ENCODE measurements at places on chromosomes 6 and 20.

GRCh38 chr6:163986313-163986712 lies 571.8 kb downstream of the QKI start:
- DNase-seq: no peak

DNA sequence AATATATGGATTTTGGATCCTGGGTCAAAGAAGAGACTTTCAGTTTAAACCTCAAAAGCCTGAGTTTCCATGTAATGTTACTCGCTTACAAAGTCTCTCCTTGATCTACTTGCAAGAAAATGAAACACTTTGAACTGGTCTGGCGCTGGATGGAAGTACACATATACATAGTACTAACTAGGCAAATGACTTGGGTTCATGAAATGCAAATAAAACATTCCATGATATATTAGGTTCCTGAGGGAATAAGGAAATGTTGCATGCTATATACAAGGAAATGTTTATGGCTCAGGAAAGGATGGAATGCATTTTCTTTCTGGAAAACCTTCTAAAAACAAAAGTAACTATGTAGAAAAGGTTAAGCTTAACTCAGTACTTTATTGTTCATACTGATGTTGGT lies 11.4 kb upstream of the TXLNB start:
- DNase-seq: no peak

DNA sequence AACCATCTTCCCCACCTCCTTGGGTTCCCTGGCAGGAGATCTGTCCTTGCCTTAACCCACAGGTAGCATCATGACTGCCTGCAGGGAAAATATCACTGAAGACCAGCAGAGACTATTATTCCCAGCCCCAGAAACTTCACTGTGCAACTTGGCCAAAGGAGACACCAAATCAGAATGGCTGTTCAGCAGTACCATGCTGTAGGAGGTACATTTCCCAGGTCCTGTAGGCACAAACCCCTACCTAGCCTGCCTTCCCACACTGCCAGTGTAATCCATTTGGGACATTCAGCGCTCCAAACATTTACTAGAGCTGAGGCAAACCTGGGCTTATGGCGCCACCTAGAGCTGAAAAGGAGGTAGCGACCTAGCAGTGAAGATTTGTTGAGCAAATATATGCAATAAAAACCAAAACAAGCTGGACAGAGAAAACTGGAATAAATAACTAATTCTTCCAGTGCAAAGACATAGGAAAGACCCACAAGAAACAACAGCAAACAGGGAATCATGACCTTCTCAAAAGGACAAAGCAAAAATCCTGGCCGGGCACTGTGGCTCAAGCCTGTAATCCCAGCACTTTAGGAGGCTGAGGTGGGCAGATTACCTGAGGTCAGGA lies 60.3 kb downstream of the VTA1 start:
- peak; percentile 22 for DNase-seq

DNA sequence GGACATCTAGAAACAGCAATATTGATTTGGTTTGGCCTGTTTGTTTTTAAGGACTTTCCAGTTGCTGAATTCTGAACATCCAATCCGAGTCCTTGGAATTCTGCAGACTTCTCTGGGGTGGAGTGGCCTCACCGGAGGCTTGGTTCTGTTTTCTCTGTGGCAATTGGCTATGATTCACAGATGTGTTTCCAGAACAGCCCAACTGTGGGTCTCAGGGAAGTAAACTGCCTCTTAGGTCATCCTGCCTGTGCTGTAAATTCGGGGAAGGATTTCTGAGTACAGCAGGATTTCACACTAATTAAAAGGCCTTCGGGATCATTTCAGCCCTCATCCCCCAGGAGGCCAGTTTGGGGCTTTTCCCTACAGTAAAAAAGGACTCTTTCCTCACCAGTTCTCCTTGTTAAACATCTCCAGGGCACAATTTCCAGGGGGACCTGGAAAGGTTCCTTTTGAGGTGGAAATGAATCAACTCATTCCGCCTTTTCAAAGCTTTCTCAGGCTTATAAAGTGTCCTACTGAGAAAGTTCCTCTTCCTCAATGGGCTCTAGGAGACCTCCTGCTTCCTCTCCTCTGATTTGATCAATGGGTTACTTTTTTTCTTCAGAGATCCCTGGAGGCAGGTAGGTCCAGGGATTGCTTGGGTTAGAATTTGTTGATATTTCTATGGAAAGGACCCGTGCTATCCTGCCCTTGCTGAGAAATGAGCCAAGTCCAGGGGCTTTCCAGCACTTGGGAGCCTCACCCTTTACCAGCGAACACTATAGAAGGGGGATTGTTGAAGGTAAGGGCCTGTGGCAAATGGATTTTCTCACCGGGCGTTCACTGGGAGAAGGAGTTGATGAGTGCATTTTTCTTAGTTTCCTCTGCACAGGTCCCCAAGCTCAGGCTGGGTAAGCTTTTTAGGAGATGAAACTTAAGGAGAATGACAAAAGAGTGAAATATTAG lies 114.6 kb downstream of the CLIC5 start:
- no peak for DNase-seq

DNA sequence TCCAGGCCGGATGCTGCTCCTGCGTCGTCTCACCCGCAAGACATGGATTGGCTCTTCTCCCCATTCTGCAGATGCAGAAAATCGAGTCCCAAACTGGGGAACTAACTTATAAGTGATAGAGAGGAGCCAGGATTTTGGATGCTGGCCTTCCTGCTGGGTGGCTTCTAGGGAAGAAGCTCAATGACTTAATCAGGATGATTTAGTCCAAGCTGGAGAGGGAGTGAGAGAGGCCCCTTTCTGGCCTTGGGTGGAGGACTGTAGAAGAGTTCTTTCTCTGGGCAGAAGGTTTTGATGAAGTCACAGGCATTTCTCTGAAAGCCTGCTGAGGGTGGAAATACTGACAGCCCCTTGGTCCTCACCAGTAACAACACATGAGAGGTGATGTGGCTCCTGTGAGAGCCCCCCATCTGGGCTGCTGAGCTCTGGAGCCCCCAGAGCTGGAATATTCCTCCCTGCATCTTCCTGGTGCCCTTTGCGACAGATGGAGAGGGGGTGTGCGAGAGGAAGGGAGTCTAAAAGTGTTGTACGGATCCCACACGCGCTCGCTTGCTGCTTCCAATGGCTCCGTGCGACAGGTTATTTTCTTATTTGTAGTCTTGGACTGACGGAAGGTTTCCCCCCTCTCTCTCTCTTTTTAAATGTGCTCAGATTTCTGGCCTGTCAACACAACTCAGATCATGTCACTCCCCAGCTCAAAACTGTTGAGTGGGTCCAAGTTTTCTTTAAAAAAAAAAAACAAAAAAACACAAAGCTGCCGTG lies 3.5 kb downstream of the SIRPA start:
- peak; percentile 64 for DNase-seq

DNA sequence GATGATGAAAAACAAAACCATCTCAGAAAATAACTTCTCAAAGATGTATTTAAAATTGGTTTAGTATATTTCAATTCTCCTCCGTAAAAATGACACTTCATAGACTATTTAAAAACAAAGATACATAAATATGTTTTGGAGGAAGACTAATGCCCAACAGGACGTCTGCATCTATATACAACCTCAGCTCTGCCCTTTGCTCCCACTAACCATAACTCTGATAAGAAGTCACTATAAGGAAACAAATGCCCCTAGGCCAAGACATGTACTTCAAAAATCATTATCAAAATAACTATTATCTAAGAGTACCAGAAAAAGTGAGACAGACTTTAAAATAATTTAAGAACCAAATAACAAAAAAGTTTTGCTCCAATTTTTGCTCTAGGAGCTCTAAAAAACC lies 23.4 kb downstream of the PLAGL1 start:
- no peak for DNase-seq

DNA sequence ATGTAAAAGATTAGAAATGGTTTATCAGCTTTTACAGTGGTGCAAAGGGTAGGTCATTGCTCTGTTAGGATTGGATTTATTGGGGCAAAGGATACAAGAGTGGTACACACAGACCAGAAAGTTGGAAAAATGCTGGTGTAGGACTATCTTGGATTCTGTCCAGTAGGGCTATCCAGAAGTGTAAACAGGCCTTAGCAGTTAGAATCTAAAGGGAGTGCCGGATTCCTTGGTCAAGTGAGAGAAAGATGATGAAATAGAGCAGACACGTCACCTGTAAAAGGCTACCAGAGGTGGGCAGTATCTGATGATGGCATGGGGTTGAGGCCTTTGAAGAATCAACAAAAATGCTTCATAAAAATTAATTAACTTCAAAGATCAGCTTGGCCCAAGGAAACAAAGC lies 975.9 kb downstream of the KIF16B start:
- DNase-seq: no peak
